Activated naive CD4-positive, alpha-beta T cell treated with anti-CD3 and anti-CD28 coated beads for 36 hours (primary cell): ENCODE measurements at places on chromosomes 5 and 9.

DNA sequence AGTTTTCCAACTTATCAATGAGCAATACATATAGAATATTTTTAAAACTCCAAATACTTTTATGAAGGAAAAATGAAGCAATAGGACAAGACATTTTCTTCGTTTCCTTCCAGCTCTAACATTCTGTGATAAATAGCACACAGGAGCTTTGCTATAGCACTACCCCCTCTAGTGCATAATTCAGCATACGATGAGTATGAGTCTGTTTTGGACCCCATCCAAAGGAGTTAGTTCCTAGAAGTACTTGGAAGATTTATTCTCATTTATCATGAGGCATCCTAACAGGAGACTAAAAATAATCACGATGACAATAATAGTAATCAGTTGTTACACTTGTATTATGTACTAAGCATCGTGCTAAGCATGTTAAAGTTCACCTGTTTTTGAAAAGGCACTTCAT lies 1061.3 kb upstream of the DMAC1 start:
- DNase-seq = no peak

DNA sequence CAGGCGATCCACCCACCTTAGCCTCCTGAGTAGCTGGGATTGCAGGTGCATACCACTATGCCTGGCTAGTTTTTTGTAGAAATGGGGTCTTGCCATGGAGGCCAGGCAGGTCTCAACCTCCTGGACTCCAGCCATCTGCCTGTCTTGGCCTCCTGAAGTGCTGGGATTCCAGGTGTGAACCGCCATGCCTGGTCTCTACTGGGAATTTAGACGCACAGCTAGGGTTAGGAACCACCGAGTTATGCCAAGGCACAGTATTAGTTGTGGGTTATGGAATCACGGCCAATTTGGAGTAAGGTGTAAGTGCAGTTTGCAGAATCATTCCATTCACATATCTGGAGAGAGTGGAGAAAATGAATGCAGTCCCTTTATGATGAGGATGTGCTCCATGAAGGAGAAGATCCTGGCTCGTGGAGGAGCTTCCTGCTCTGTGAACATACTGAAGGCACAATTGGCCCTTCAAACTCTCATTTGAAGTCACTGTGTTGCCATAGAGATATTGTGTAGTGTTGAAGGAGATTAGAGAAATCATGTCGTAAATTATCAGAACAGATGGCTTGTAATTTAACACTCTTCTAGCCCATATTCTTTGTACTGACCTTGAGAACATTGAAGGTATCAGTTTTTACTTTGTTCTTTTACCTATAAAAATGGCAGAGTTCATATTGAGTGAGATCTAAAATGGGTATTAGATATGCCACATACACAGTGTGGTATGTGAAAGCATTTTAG lies 18.8 kb downstream of the TRIO start:
- no peak for DNase-seq

DNA sequence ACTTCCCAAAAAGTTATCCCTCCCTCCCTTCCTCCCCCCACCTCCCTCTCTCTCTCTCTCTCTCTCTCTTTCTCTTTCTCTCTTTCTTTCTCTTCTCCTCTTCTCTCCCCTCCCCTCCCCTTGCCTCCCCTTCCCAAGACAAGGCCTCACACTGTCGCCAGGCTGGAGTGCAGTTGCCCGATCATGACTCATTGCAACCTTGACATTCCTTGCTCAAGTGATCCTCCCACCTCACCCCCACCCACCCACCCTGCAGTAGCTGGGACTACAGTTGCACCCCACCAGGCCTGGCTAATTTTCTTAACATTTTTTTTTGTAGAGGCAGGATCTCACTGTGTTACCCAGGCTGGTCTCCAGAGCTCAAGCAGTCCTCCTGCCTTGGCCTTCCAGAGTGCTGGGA lies 32.8 kb downstream of the VPS13A start:
- DNase-seq = no peak

- peak; percentile 77 for DNase-seq
Observed at GRCh38 chr5:169649486-169649885, 12.4 kb downstream of the DOCK2 start.

GRCh38 chr5:2006193-2006970 lies 123.7 kb upstream of the IRX4 start:
- no peak for DNase-seq

- no peak for DNase-seq
Observed at GRCh38 chr5:39023121-39023520, 51.1 kb downstream of the RICTOR start.

DNA sequence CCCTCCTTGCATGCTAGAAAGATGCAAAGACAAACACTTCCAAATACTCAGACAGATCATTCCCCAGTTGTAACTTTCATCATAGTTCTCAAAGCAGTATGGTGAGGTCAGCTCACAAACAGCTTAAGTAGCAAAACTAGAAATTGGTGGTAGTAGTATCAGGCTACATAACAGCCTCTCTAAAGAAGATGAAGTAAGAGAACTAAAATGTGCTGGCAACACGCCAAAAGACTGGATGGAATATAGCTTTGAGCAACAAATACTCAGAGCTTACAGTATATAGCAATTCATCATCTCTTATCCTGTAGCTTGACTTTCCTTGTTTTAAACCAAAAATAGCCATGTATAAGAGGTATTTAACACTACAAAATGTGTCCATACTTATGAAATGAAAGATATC lies 7.5 kb downstream of the PFDN1 start:
- DNase-seq = peak; percentile 54

GRCh38 chr9:133389025-133389557 lies 12.9 kb downstream of the STKLD1 start:
- no peak for DNase-seq

- no peak for DNase-seq
Observed at GRCh38 chr5:82044010-82044409, 72.2 kb downstream of the ATG10 start.
